ENCODE measurements at places on chromosomes 12 and 14. TPM values are rescaled to one million over a fixed set of nuclear protein-coding genes. Genes with fewer than 3 reads are reported as not detected.
A peak's percentile ranks its signal among the peaks of the same experiment; 100 is the strongest.

DNA sequence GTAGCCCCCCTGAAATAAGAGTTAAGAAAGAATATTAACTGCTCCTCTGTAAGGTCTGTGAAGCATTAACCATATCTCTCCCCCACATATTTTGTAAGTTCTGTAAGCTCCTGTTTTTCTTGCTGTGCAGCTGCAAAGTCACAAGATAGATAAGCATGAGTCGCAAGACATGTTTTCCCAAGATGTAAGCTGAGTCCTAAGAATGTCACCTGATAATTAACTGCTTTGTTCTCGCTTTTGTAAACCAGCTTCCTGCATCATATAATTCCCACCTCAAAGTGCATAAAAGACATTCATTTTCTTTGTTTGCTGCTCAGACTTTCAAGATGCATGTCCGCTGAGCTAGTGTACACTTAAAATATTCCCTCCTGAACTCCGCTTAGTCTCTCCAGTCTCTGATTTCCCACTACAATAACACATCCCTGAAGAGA is 27.0 kb upstream of the PHC1 start:
- H3K4me1 ChIP-seq: peaks cover 2% of the 10 kb centered on the region
- H3K27me3 ChIP-seq: no peaks in the 10 kb centered on the region
- H3K27ac ChIP-seq: no peak overlapping the region

DNA sequence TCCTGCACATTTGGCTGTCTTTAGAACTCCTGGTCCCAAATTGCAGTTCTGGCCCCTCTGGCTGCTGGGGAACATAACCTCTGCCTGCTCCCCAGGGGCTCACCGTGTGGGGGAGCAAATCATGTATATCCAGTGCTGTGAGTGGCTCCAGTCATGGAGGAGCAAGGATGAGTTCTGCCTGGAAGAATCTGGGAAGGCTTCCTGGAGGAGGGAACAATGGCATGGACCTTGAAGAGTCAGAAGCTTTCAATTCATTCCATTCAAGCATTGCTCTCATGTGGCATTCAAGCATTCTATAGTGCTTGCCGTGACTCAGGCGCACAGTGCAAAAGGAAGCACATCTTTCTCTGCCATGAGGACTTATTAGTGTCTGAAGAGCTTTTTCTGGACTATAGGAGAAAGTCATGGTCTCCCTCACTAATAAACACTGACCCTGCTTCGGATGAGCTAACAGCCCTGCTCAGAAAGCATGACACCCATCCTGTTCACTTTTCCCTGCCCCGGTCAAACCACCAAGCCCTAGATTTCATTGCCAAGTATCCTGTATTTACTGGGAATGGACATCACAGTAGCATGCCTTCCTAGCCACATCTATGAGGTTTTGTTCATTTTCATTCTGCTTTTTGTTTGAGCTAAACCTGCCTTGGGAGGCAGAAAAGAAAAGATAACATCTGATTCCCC is 3.5 kb downstream of the IFI27 start:
- no peaks in the 10 kb centered on the region for H3K36me3 ChIP-seq
- H3K27ac ChIP-seq: no peak overlapping the region
- peaks cover 38% of the 10 kb centered on the region for H3K27me3 ChIP-seq
- no peak for DNase-seq
- no peak overlapping the region for H3K4me3 ChIP-seq

DNA sequence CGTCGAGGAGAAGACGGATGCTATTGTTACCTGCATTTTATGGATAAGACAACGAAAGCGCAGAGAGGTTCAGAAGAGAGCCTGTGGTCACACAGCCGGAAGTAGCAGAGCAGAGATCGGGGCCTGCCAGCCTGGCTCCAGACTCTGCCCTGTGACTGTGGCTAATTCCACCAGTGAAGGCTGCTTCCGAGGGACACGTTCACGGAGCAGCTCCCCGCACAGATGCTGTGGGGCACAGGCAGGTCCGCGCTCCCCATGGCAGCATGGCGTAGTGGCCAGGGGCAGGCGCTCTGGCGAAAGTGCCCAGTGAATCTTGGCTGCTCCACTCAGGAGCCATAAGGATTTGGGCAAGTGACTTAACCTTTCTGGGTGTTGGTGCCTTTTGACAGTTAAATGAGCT is 9.8 kb downstream of the RIMBP2 start:
- H3K27ac ChIP-seq: no peak overlapping the region
- peaks cover 3% of the 10 kb centered on the region for H3K4me1 ChIP-seq
- peak; percentile 24 for DNase-seq
- H3K36me3 ChIP-seq: no peaks in the 10 kb centered on the region
- H3K27me3 ChIP-seq: peaks cover 10% of the 10 kb centered on the region

DNA sequence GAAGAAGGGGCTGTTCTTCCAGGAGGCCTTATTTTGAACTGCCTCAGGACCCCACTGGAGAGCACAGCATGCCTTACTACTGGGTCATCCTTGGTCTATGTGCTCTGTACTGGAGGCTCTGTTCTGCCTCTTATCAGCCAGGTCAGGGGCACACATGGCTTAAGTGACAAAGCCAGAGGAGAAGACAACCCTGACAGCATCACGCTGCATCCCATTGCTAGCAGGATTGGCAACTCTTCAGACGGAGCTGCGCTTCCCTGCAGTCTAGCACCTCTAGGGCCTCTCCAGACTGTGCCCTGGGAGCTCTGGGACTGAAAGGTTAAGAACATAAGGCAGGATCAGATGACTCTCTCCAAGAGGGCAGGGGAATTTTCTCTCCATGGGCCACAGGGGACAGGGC is 17.3 kb upstream of the TIGAR start:
- DNase-seq: no peak
- peak overlapping the region; percentile 50 for H3K27ac ChIP-seq
- H3K36me3 ChIP-seq: peaks cover 34% of the 10 kb centered on the region
- no peak overlapping the region for H3K4me3 ChIP-seq
- H3K4me1 ChIP-seq: peaks cover 22% of the 10 kb centered on the region
- no peaks in the 10 kb centered on the region for H3K27me3 ChIP-seq

DNA sequence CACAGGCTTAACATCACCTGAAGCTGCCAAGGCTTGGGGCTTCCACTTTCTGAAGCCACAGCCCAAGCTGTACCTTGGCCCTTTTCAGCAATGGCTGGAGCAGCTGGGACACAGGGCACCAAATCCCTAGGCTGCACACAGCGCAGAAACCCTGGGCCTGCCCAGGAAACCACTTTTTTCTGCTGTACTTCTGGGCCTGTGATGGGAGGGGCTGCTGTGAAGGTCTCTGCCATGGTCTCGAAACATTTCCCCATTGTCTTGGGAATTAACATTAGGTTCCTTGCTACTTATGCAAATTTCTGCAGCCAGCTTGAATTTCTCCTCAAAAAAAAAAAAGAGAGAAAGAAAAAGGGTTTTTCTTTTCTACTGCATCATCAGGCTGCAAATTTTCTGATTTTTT is 219.1 kb downstream of the RPL10L start:
- DNase-seq: no peak
- no peaks in the 10 kb centered on the region for H3K27me3 ChIP-seq
- no peak overlapping the region for H3K27ac ChIP-seq
- H3K4me3 ChIP-seq: no peak overlapping the region

- no peaks in the 10 kb centered on the region for H3K27me3 ChIP-seq
- no peak for DNase-seq
- H3K4me1 ChIP-seq: peaks cover 31% of the 10 kb centered on the region
- H3K36me3 ChIP-seq: no peaks in the 10 kb centered on the region
- peak overlapping the region; percentile 97 for H3K27ac ChIP-seq
These were observed 563 bp downstream of the DCP1B start for GRCh38 chr12:2003676-2004112.

- H3K27ac ChIP-seq: no peak overlapping the region
- no peaks in the 10 kb centered on the region for H3K36me3 ChIP-seq
- no peak for DNase-seq
- peaks cover 84% of the 10 kb centered on the region for H3K27me3 ChIP-seq
- no peak overlapping the region for H3K4me3 ChIP-seq
- H3K4me1 ChIP-seq: peaks cover 28% of the 10 kb centered on the region
These were observed 3.5 kb downstream of the LMO3 start for GRCh38 chr12:16602412-16602811.

DNA sequence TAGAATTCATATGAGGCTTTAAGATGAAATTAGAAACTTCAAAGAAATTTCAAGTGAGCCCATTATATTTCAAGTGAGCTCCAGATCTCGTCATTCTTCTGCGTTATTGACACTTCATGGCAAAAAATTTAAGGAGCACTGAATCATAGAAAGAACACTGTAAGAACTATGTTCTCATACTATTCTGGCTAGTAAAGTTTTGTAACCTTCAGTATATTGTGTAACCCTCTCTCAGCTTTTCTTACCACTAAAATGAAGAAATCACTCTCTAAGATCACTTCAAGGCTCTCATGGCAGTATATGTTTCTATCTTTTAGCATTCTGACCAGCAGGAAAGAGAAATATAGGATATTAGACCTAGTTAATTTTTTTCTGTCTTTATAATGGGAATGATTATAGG is 6.3 kb downstream of the GPHN start:
- H3K27me3 ChIP-seq: peaks cover 20% of the 10 kb centered on the region
- H3K4me3 ChIP-seq: no peak overlapping the region
- peaks cover 13% of the 10 kb centered on the region for H3K4me1 ChIP-seq
- DNase-seq: no peak
- H3K27ac ChIP-seq: no peak overlapping the region

- peaks cover 2% of the 10 kb centered on the region for H3K27me3 ChIP-seq
- DNase-seq: no peak
- H3K27ac ChIP-seq: no peak overlapping the region
- no peaks in the 10 kb centered on the region for H3K36me3 ChIP-seq
- H3K4me3 ChIP-seq: no peak overlapping the region
These were observed 102.8 kb upstream of the RASSF8 start for GRCh38 chr12:25855716-25856115.

- H3K4me1 ChIP-seq: peaks cover 8% of the 10 kb centered on the region
- no peaks in the 10 kb centered on the region for H3K27me3 ChIP-seq
- no peaks in the 10 kb centered on the region for H3K36me3 ChIP-seq
- no peak for DNase-seq
- no peak overlapping the region for H3K27ac ChIP-seq
These were observed 10.7 kb downstream of the CCDC63 start for GRCh38 chr12:110857528-110857927.

GRCh38 chr14:36226164-36226563 is 49.6 kb upstream of the PTCSC3 start:
- no peaks in the 10 kb centered on the region for H3K36me3 ChIP-seq
- H3K4me3 ChIP-seq: no peak overlapping the region
- H3K27ac ChIP-seq: no peak overlapping the region
- peaks cover 20% of the 10 kb centered on the region for H3K27me3 ChIP-seq
- no peaks in the 10 kb centered on the region for H3K4me1 ChIP-seq
- DNase-seq: no peak

DNA sequence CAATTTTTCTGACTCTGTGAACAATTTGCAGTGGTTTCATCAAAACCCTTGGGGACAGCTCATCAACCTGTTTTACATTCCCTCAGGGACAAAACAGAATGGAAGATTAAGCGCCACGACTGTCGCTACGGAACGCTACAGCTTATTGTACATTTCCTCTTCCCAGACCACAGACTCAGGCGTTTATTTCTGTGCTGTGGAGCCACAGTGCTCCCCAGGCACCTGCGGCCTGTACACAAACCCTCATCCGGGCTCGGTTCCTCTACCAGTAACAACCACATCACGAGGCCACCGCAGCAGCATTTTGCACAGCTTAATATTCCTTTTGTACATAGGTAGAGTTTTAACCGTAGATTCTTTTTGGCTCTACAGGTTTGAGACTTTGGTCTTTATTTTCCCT is 397.4 kb upstream of the OR4E1 start:
- H3K36me3 ChIP-seq: no peaks in the 10 kb centered on the region
- H3K4me3 ChIP-seq: no peak overlapping the region
- no peak for DNase-seq
- no peak overlapping the region for H3K27ac ChIP-seq
- H3K4me1 ChIP-seq: peaks cover 6% of the 10 kb centered on the region
- peaks cover 58% of the 10 kb centered on the region for H3K27me3 ChIP-seq

- no peak overlapping the region for H3K27ac ChIP-seq
- no peaks in the 10 kb centered on the region for H3K27me3 ChIP-seq
- no peak overlapping the region for H3K4me3 ChIP-seq
- no peaks in the 10 kb centered on the region for H3K4me1 ChIP-seq
- DNase-seq: no peak
These were observed 91.2 kb downstream of the SLC25A21 start for GRCh38 chr14:37081218-37081617.

GRCh38 chr12:50934981-50935807 is 17.1 kb upstream of the HIGD1C start:
- H3K27ac ChIP-seq: peak overlapping the region; percentile 95
- DNase-seq: no peak
- no peaks in the 10 kb centered on the region for H3K27me3 ChIP-seq
- peaks cover 52% of the 10 kb centered on the region for H3K4me1 ChIP-seq

DNA sequence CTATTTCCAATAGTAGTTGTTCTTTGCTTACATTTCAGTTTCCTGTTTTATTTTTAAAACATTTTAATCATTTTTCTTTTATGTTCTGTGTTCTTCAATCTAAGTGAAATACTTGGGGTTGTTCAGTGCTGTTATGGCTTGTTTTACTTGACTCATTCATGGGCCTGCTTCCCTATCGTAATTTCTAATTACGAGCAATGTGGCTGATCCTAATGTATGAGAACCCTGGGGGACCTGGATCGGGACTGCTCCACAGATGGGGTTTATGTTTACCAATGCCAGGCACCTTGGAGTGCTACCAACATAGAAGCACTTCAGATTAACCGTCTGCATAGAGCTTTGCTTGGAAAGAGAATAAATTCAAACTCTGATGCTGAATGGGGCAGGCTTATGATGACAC is 29.8 kb downstream of the TECPR2 start:
- H3K27me3 ChIP-seq: no peaks in the 10 kb centered on the region
- peaks cover 21% of the 10 kb centered on the region for H3K36me3 ChIP-seq
- no peak overlapping the region for H3K4me3 ChIP-seq
- no peaks in the 10 kb centered on the region for H3K4me1 ChIP-seq
- H3K27ac ChIP-seq: no peak overlapping the region

GRCh38 chr12:115191342-115191741 is 507.4 kb upstream of the TBX3 start:
- H3K36me3 ChIP-seq: no peaks in the 10 kb centered on the region
- H3K27me3 ChIP-seq: no peaks in the 10 kb centered on the region
- no peak for DNase-seq
- no peak overlapping the region for H3K27ac ChIP-seq
- no peak overlapping the region for H3K4me3 ChIP-seq

The SLC5A8 gene
- not detected for total RNA-seq

The KRT82 gene
- total RNA-seq: not detected

The GARIN6 gene
- not detected for total RNA-seq

The PCED1B gene
- total RNA-seq: 2.8 TPM

The RIMBP2 gene
- total RNA-seq: 8.3 TPM

The NKX2-1 gene
- not detected for total RNA-seq

The KRT85 gene
- not detected for total RNA-seq

The PLCZ1 gene
- not detected for total RNA-seq

The TMEM233 gene
- not detected for total RNA-seq

The RPL10L gene
- total RNA-seq: not detected
